ENCODE measurements at places on chromosomes 5 and 9. TPM values are rescaled to one million over a fixed set of nuclear protein-coding genes. Genes with fewer than 3 reads are reported as not detected.

The GADD45G gene
- 9.3 TPM for total RNA-seq

The JAK2 gene
- 12.5 TPM for total RNA-seq

The ORM2 gene
- total RNA-seq: not detected

The ST8SIA4 gene
- 2.1 TPM for total RNA-seq

The IL4 gene
- not detected for total RNA-seq

The POLR3G gene
- total RNA-seq: 20.7 TPM

The JAKMIP2 gene
- 0.48 TPM for total RNA-seq

GRCh38 chr9:73009649-73010288 lies 56.9 kb upstream of the ALDH1A1 start:
- DNase-seq: no peak

DNA sequence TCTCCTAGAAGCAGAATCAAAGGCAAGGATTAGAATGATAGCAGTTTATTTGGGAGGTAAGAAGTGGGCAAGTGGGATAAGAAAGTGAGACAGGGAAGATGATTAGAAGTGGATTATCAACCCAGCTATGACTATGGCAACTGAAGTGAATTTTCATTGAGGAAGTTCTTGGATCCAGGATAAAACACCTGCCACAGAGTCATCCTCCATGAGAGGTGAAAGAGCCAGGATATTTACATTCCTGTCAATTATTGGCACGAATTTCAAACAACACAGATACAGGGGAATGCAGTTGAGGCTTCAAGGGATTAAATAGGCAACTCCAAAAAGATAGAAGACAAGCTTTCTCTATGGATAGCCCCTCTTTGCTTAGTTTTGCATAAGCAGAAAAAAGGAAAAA lies 31.8 kb upstream of the ZNF366 start:
- no peak for DNase-seq

DNA sequence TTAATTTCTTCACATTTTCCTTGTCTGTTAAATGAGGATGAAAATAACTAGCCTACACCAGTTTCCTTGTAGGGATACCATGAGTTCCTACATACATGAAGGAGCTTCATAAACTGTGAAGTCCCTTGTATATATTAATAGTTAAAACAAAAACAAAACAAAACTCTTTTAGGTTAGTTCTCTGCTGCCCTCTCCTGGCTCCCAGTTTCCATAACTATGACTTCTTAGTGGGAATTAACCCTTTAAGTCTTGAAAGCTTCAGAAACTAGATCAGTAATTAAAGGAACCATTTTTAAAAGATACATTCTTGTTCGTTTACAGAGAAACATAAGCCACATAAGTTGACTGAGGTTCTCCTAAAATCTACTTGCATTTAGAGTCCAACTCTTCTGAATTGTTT lies 500.0 kb upstream of the C9orf72 start:
- DNase-seq: no peak

- DNase-seq: no peak
Observed at GRCh38 chr5:66041627-66042026, 102.5 kb upstream of the SREK1 start.

DNA sequence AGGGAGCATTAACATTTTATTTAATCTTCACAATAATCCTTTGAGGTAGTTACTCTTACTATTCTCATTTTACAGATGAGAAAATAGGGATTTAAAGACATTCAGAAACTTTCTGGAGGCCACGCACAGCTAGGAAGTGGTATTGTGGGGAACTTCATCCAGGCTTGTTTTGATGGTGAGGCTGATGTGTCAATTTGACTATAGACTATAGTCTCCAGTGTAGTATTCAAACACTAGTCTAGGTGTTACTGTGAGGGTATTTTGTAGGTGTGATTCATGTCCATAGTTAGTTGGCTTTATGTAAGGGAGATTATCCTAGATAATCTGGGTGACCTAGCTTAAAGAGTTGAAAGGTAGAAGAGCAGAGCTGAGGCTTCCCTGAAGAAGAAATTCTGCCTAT lies 54.1 kb upstream of the ELL2 start:
- DNase-seq: no peak

DNA sequence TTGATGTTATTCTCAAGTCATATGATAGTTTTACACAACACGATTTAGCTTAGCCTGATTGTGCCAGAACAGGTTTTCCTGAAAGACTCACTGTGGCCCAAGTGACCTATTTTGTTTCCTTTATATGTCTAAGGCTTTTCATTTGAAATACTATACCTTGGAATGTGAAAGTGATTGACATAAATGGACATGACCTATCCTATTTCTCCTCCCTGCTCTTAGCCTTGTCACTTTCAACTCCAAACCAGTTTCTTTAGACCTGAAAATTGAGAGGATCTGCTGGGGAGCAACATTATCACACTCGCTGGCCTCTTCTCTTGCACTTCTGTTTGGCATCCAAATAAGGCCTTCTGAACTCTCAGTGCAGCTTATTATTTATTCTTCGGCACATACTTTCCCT lies 496.8 kb downstream of the MAT2B start:
- no peak for DNase-seq

DNA sequence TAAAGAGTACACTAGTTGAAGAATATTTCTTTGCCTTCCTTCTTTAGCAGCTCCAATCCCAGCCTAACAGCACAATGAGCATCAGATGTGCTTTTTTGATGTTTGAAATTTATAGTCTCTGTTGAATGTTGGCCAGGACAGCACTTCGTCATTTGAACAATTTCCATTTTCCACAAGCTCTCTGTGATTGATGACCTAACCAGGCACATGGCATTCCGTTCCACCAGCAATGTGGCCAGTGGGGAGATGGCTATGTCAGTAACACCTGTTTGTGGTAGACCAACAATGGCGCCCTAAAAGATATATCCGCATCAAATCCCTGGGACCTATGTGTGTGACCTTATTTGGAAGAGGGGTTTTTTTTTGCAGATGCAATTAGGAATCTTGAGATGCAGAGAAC lies 66.8 kb downstream of the PALM2AKAP2 start:
- no peak for DNase-seq

DNA sequence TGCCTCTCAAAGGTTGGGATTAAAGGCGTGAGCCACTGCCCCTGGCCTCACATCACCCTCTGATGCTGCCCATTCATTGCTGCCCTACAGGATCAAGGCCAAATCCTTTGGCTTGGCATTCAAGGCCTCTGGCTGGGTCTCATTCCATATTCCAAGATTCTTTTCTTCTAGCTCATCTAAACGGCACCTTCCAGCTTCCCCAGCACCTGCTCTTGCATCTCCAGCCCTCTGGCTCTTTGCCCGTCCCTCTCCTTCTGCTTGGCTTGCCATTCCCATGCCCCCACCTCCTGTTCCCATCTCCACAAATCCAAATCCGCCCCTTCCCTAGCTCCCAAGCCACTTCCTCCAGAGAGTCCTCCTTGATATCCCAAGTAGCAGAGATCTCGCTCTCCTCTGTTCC lies 33.1 kb downstream of the CORO2A start:
- DNase-seq: no peak

- DNase-seq: no peak
Observed at GRCh38 chr5:110297152-110297670, 429.3 kb downstream of the TMEM232 start.

- DNase-seq: no peak
Observed at GRCh38 chr5:126631920-126632319, 31.2 kb downstream of the PHAX start.
